Hematopoietic multipotent progenitor cell treated with erythropoietin and hydrocortisone succinate and interleukin-3 and kit ligand, for 15 days (in vitro differentiated cells): ENCODE measurements at places on chromosomes 3 and 15.

DNA sequence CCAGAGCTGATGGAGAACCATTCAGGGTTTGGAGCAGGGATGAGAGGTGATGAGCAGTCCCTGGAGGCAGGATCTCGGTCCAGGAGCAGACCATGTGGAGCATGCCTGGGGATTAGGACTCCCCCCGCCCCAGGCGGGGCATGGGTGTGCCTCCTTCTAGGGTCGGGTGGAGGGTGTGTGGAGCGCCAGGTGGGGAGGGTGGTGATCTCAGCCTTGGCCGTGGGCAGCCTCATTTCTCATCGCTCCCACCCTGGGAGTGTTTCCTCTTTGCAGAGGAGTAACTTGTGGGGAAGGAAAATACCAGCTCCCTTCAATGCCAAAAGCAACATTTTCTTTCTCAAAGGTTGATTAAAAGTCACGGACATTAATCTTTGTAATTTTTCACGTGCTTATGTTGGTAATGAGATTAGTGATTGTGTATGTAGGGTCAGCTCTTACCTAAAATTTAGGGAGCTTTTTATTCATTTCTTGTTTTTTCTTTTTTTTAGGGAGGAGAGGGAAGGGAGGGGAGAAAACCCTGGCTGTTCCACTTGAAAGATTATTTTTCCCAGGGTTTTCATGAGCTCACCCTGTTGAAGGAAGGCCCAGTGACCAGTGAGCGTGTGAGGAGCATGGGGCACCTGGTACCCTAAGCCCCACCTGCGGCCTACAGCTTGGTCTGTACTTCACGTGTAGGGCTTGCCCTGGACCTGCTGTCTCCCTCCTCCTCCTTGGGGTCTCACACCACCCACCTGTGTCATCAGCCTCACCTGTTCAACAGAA lies 11.0 kb downstream of the FBLN2 start:
- no peak for DNase-seq

DNA sequence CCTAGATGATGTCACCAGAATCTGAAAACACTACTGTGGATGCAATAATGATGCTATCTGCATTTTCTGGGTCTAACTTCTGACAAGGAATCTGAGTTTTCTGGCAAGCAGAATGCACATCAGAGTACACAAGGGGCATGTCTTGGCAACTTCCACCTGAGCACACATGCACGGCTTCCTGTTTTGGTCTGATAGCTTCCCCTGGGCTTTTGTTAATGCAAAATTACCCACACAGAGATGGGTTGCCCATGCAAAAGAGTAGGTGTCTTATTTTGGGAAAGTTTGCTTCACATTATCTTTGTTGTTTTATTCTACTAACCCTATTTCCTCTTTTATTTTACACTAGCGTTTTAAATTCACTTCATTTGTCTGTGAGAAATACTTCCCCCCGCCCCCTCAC lies 74.2 kb upstream of the SATB1 start:
- DNase-seq = no peak

DNA sequence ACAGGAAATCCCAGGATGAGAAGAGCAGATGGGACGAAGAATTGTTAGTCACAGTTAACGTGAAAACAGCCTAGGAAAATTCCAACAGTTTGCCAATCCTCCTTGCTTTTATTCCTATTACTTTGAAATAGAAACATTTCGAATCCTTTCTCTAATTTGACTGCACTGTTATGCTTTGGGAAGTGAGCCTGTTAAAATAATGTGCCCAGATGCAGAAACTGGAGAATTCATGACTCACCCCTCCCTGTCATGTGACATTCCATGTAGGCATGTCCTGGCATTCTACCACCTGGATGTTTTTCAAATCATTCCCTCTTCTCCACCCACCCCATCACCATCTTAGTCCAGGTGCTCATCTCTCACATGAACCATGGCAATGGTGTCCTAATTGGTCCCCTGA lies 107.3 kb downstream of the MINAR1 start:
- DNase-seq = no peak

- DNase-seq = no peak
Measured at GRCh38 chr3:47339951-47340350, 40.9 kb upstream of the PTPN23 start.

DNA sequence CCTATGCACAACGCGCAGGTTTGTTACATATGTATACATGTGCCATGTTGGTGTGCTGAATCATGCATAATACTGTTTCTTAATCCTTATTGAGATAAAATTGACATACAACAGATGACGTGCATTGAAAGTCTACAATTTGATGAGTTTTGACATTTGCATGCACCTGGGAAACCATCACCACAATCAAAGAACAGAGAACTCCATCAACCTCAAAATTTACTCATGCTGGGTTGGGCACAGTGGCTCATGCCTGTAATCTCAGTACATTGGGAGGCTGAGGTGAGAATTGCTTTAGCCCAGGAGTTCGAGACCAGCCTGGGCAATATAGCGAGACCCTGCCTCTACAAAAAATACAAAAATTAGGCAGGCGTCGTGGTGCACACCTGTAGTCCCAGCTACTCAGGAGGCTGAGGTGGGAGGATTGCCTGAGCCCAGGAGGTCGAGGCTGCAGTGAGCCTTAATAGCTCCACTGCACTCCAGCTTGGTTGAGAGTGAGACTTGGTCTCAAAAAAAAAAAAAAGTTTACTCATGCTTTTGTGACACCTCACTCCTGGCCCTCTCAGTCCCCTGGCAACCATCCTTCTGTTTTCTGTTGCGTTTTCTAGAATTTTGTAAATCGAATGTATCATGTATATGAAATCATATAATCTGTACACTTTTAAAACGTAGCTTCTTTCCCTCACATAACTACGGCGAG lies 56.6 kb downstream of the BHLHE40 start:
- no peak for DNase-seq

GRCh38 chr15:86620641-86621349 lies 541.1 kb downstream of the AGBL1 start:
- DNase-seq = no peak

DNA sequence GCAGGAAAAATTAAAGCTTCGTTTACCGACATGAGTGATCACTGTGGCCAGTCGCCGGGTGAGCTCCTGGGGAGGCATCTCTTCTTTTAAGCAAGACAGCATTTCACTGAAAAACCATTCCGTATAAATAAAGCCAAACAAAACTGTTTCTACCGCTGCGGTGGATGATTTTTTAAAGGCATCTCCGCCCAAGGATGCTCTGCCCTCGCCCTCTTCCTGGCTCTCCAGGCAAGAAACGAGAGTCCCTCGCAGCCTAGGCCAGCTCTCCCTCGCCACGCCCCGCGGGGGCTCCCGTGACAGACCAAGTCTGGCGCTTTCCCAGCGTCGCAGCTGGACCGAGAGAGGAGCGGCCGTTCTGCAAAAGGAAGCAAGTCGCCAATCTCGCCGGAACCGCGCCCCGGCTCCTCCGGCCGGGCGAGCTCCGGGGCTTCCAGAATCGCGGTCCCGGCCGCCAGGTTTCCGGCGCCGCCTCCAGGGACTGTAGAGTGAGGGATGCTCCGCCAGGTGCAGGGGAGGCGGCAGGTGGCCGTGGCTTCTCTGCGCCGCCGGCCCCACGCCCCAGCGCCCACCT lies 458 bp downstream of the MCF2L2 start:
- no peak for DNase-seq

GRCh38 chr3:68256635-68257223 lies 602.3 kb upstream of the SUCLG2 start:
- DNase-seq = no peak

- DNase-seq = no peak
Measured at GRCh38 chr3:121619691-121620090, 26.5 kb downstream of the FBXO40 start.

GRCh38 chr3:99933971-99934750 lies 116.5 kb downstream of the CMSS1 start:
- DNase-seq = no peak

GRCh38 chr15:62894322-62895085 lies 148.0 kb upstream of the TPM1 start:
- DNase-seq = no peak

- no peak for DNase-seq
Measured at GRCh38 chr3:37955918-37956707, 34.5 kb upstream of the VILL start.

DNA sequence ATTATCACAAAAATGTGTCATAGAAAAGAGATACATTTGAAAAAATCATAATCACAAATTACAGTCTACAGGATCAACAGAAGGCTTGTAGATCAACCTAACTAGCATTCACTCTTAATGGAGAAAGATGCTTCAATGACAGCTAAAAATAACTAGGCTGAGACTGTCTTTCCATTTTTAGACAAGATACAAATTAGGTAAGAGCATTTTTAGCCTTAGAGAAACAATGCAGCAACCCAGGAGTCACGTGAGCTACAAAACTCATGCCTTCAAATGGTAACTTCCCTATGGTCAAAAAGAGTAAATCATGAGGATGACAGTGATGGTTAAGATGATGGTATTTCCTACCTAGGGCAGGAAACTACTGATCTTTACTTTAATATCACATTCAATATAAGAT lies 415.4 kb downstream of the MAGI1 start:
- DNase-seq = no peak

DNA sequence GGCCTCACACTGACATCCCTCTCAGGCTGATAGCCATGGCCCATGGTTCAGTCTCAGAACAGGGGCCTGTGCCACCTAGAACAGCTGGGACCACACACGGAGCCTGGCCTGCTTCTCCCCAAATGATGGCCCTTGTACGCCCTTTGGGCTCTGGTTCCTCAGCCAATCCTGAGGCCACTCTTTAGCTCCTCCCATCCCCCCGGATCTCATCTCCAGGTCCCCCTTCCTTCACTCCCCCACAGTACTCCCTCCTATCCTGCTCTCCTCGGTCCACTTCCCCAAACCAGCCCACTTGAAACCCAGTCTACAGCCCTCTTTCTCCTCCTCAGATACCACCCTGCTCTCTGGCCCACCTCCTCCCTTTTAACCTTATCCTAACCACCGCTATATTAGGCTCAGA lies 17.8 kb upstream of the ZFYVE19 start:
- DNase-seq = no peak

DNA sequence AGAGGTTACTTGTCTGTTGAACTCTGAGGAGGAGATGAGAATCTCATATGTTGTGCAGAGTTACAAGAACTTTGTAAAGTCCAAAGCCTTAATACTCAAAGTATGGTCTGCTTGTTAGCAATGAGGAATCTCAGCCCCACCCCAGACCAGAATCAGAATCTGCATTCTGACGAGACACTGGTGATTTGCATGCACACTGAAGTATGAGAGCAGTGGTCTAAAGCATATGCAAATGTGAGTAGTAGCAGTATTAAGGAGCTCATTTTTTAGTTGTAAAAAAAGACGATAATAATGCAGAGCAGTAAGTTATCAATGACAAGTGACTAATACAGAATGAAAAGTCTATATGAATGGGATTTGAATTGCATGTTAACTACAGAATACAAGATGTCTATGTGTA lies 327.7 kb downstream of the RYR3 start:
- DNase-seq = no peak

DNA sequence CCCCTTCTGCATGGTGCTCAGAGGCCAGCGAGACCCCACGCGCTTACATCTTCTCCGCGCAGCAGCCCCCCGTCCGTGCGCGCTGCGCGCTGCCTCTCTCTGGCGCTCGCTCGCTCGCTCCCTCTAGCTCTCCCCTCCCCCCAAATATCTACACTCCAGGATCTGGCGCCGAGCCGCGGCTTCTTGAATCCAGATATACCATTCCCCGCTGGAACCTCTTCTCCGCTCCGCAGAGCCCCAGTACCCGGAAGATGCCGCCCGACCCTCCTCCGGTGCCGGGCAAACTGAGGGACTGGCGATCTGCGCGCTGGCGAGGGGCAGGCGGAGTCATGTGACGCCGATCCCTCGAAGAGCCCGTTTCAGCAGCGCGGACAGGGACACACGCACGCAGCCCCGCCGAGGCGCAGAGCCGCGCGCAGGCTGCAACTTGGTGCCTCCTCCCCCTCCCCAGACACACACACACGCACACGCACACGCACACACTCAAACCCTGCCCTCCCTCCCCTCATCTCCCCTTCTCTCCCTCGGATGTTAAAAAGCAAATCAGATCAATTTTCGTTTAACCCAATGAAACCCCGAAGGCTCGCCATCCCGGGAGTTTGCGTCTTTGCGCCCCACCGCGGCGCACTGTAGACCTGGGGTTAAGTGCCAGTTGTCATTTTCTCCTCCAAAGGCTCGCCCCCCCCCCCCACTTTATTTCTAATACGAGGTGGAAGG lies at the start of gene RASGRF1:
TSS of gene RASGRF1 (minus strand) at position 294 of the 717 bp plus-strand sequence. CDS start at position 12, 282 bp downstream.
- DNase-seq = no peak

GRCh38 chr15:67674983-67675382 lies 132.5 kb downstream of the MAP2K5 start:
- no peak for DNase-seq

DNA sequence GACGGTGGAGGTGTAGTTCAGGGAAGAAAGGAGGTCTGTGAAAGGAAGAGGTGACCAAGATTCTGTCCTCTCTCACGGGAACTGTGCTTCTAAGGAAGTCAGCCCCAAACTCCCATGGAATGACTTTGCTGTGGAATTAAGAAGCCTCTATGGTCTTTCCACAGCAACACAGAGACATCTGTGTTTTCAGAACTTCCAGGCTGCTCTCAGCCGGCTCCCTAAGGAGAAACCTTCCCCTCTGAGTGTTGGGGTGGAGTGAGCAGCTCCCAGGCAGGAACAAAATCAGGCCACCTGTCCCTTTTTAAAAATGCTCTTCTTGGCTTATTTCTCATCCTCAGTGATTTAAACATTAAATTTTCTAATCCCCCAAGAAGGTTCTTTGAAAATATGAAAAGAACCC lies 53.3 kb upstream of the SNRK start:
- DNase-seq = no peak

- no peak for DNase-seq
Measured at GRCh38 chr3:35012214-35012613, 627.1 kb upstream of the ARPP21 start.

GRCh38 chr3:156787926-156788663 lies 38.1 kb upstream of the LEKR1 start:
- DNase-seq = no peak

DNA sequence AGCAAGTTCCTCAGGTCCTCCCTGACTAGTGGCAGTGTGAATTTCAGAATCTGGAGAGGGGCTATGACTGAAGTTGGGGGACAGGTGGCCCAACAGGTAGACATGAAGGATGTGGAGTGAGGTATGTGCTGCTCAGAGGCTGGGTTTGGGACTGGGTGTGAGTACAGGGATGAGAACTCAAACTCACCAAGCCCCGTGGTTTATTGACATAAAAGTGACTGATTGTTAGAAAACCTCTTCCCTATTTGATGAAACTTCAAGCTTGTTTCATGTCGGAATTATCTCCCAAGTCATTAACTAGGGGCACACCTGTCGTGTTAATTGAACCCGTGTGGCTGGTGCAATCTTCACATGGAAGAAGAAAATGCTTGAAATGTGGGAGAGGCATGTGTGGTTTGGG lies 27.1 kb downstream of the FGD5 start:
- DNase-seq = no peak
